ENCODE measurements at places on chromosomes 16 and 17.

GRCh38 chr17:3966720-3967363, 2.6 kb upstream of the ATP2A3 start:
- ATAC-seq = no peak

GRCh38 chr16:84566545-84567257, 51.2 kb downstream of the COTL1 start:
- peak; percentile 51 for ATAC-seq

GRCh38 chr16:49890876-49891275, 35.0 kb upstream of the ZNF423 start:
- ATAC-seq = no peak

DNA sequence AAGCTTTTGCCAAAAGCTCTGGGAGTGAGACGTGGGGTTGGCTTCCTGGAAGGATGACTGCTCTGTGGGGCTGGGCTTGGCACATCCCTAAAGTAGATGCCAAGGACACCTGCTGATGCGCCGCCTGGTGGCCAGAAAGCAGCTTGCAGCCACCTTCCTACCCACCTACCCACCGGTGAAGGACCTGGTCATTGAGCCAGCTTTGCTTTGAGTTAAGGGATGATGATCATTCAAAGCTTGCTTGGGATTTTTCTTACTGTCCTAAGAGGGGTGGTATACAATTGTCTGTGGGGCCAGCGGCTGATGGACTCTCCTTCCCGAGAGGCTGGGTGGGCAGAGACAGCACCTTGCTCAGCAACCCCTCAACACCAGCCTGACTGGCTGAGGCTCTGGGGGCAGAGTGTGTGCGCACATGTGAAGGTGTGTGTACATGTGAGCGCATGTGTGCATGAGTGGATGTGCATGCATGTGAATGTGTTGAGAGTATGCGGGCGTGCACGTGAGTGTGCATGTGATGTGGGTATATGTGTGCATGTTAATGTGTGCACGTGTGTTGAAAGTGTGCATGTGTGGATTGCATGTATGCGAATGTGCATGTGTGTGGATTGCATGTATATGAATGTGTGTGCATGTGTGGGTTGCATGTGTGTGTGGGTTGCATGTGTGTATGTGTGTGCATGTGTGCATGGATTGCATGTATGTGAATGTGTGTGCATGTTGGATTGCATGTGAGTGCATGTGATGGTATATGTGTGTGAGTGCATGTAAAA, 18.6 kb downstream of the C1QTNF1 start:
- peak; percentile 36 for ATAC-seq

- no peak for ATAC-seq
These were observed 94.3 kb downstream of the SSH2 start for GRCh38 chr17:29835435-29836351.

DNA sequence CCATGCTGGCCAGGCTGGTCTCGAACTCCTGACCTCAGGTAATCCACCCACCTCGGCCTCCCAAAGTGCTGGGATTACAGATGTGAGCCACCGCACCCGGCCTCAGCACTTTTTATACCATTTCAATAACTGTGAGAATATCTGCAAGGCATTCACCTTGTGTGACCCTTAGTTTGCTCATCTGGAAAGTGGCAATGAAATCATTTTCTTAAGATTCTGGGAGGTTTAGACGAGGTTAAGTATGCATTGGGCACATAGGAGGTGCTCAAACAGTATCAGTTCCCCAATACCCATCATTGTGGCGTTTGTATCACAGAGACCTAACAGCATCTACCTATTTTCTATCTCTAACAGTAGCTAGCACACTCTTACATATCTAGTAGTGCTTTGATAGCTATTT, 481.9 kb upstream of the ERCC4 start:
- ATAC-seq = no peak

DNA sequence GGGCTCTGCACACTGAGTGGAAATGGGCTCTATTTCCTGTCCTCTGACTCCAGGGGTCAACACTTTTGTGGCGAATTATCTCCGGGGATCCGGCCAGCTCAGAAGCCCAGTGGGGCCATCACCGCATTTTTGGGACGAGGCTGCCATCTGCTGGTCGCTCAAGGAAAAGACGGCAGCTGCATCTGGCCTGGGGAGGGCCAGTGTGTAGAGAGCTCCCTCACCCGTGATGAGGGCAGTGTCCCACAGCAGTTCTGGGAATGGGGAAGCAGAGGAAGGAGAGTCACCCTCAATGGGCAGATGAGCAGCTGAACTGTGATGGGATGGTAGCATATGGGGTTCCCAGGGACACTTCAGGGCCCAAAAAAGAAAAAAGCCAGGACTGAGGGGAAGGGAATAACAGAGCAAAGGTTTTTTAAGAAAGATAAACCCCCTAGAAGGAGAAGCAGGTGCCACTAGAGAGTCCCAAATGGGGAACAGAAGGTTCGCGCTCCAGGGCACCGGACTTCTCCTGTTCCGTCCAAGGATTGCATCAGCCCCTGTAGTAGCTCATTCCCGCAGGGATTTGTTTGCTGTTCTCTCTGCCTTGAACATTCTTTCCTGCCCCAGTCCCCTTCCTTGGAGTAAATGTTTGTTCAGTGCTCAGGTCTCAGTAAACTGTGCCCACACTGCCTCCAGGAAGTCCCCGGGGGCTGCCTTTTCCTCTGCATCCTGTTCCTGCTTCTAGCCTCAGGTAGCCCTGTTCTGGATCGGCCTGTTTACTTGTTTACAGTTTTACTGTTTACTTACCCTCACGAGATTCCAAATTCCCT, 9.3 kb upstream of the ABCC12 start:
- peak; percentile 99 for ATAC-seq

- no peak for ATAC-seq
These were observed 17.9 kb upstream of the ALDH3A2 start for GRCh38 chr17:19630661-19631060.

- no peak for ATAC-seq
These were observed 140.6 kb downstream of the VPS53 start for GRCh38 chr17:574061-574460.

DNA sequence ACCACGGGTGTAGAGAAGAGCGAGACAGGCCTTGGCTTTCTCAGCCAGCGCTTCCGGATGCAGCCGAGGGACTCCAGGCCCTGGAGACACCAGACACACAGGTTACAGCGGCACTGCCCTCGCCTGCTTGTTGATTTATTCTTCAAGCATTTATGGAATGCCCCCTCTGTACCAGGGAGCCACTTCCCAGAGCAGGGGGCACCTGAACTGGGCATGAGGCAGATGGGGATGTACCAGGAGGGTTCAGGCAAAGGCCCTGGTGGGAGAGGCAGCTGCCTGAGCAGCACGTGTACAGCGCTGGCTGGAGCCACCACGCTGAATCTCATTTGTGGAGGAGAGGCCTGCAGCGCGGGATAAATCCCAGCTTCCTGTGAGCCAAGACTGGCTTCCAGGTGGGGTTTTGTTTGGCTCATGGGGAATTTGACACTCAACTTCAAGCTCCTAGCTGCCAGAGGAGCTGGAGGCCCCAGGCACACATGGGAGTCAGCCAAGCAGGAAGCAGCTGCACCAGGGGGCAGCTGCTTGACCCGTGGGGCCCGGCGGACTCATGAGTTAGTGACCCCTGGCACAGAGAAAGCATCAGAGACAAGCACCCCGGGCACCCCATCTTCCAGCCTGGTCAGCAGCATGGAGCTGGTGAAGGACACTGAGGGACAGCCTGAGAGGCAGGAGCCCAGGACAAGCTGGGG, 59.7 kb downstream of the IL21R start:
- peak; percentile 7 for ATAC-seq

DNA sequence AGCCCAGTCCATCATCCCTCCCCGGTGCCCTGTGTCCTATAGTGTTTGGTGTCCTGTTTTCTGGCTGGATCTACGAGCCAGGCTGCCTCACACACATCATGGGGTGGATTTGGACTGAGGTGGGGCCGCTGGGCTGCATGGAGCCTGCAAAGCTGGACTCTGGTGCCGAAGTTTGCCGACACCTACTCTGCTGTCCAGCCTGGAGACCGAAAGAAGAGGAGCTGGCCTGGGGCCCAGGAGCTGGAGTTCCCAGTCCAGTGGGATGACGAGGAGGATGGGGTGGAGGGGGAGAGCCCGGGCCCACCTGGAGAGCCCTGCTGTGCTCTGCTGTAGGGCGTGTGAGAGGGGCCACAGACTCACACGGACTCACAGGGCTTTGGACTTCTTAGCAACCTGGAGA, 40.3 kb upstream of the ENPP7 start:
- ATAC-seq = no peak

DNA sequence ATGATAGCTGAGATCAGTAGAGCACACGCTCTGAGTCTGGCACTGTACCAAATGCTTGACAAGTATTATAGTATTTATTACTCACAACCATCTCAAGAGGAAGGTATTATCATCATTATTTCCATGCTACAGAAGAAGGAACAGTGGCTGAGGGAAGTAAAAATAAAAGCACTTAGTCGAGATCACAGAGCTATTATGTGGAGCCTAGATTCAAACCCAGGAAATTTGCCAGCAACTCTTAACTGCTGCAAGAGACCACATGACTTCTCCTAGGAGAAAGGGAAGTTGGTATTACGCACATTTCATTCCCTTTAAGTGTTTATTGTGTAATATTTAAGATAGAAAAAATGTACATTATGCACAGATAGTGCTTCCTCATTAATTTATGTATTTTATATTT, 1.0 kb upstream of the RHOT1 start:
- ATAC-seq = no peak

DNA sequence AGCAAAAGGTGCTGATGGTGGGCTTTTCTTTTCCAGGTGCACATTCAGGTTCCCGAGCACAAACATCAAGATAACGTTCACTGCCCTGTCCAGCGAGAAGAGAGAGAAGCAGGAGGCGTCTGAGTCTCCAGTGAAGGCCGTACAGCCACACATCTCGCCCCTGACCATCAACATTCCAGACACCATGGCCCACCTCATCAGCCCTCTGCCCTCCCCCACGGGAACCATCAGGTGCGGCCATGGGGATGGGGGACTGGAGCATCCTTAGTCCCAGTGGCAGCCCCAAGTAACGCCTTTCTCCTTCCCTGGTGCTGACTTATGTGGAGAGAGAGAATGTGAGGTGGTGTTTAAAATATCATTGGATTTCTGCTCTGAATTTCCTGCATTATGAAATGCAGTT, 43.8 kb downstream of the FOXK2 start:
- no peak for ATAC-seq

GRCh38 chr17:5198472-5198871, 6.8 kb upstream of the ZNF594 start:
- ATAC-seq = no peak

GRCh38 chr17:50575581-50576210, 15.2 kb downstream of the CACNA1G start:
- ATAC-seq = no peak

DNA sequence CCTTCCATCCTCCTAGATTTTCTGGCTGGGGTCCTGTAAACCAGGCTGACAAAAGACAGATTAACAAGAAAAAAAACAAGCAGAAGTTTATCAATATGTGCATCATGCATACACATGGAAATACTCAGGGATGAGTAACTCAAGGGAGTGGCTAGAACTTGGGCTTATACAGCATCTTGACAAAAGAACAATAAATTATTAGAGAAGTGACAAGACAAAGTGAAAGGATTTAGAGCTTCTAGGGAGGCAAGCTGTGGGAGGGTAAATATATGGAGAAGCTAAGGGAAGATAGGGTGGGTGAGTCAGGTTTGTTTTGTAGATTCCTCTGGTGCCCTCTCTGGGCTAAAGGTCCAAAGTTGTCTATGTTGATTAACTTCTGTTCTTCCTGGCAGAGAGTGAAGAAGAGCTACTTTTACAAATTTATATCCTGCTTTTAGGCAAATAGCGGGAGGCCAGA, 48.0 kb upstream of the NDRG4 start:
- peak; percentile 81 for ATAC-seq

- peak; percentile 93 for ATAC-seq
These were observed 171.4 kb upstream of the DYNLRB2 start for GRCh38 chr16:80369138-80369958.

DNA sequence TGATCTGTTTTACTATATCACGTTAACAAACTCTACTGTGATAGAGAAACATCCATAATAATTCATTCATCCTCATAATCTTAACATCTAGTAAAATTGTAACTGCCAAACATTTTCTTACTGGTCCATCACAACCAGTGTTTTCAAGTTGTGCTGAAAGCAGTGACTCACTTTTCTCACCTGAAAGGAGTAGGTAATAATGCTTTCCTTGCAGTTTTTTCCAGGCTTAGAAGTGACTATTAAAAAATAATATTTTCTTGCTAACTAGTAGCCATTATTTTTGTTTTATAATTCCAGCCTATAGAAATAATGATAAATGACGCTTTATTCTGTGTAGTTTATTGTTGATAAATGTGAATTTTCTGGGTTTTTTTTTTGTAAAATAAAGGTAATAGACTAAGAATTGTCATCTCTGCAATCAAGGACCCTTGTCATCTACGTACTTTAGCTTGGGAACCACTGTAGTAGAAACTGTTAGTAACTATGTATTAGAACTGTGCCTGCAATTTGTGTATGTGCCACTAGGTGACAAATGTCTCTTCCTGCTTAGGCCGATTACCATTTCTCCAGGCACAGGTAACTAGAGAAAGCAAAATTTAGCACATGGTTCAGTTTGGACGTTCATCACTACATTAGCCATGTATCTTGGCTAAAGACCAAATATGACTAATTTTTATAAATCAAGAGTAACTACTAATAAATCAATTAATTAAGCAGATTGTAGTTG, 409.4 kb upstream of the ERCC4 start:
- no peak for ATAC-seq

DNA sequence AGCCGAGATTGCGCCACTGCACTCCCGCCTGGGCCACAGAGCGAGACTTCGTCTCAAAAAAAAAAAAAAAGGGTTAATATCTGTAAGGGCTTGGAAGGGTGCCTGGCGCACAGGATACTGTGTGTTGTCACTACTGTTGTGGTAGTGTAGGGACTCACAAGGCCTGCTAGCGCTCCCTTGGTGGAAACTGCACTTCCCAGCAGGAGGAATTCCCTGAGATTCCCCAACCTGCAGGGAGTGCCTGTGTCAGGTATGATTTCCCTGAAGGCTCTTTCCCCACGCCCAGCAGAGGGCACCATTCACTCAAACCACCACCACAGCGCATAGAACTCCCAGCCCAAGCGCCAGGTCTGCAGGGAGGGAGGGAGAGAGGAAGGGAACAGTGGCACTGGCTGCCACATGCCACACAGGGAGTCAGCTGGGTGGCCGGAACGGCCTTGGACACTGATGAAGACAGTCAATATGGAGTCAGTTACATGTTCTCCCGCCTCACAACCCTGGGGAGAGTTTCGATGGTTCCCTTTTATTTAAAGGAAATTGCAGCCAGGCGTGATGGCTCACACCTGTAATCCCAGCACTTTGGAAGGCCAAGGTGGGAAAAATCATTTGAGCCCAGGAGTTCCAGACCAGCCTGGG, 32.7 kb upstream of the CDH1 start:
- ATAC-seq = peak; percentile 69

DNA sequence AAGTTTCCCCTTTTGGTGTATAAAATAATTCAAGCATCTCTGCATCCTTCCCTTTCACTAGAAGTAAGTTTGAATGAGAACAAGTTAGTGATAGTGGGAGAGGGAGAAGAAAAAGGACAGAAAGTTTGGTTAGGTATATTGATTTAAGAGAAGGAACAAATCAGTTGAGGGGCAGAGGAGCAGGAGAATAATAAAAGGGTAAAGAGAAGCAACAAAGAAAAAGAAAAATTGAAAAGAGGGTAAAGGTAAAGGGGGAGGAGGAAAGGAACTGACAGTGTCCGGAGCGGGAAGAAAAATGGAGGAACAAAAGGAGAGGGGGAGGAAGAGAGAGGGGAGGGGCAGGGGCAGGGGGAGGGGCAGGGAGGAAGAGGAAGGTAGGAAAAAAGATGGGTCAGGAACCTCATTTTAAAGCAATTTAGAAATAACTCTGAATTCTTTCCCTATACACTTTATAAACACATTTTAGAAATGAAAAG, 6.3 kb upstream of the IGF2BP1 start:
- no peak for ATAC-seq

Data from motor neuron (in vitro differentiated cells).